ENCODE measurements at places on chromosomes 4 and X. TPM values are rescaled to one million over a fixed set of nuclear protein-coding genes. Genes with fewer than 3 reads are reported as not detected.

SMIM10 gene
- polyA plus RNA-seq, result 16.4 TPM

MGARP gene
- 0.49 TPM for polyA plus RNA-seq

MAGEA2 gene
- not detected for polyA plus RNA-seq

NIPAL1 gene
- 2.3 TPM for polyA plus RNA-seq

EXOC1 gene
- 27.2 TPM for polyA plus RNA-seq

TRO gene
- 124 TPM for polyA plus RNA-seq

SETD7 gene
- polyA plus RNA-seq, result 79.2 TPM

TMPRSS11A gene
- polyA plus RNA-seq, result not detected

ADAD1 gene
- not detected for polyA plus RNA-seq

MAGEA6 gene
- not detected for polyA plus RNA-seq

FAM133A gene
- polyA plus RNA-seq, result 0.45 TPM

YY2 gene
- 1.6 TPM for polyA plus RNA-seq

DNA sequence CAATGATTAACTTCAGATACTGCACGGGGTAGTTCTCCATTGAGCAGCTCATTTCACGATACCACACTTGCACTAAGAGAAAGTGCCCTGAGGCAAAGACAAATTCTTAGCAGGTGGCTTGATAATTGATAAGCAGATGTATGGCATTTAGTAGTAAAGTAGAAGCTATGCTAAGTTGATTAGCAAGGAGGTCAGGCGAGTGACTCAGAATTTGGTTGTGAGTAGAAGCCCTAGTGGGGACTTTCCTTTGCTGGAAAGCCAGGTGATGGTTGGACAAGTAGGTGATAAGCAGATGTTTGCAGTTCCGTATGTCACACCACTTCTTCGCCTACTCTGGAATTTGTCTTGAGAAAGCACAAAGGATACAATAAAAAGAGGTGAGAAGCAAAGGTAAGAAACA lies 58.7 kb downstream of the TLL1 start:
- DNase-seq, result no peak

DNA sequence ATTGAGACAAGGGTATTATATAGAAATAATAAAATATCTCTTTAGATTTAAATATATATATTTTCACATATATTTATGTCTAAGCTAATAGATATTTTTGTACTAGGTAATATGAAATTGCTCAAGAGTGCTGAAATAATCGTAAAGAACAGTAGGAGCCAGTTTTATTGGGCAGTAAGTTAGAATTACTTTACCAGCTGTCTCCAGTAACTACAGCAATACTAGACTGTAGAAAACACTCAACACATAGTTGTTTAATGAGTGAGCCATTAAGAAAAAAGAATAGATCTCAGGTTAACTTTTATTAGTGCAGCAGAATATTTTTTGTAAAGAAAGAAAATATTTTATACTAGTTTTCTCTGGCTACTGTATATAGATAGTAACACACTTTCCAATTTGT lies 715.2 kb downstream of the TRIML1 start:
- DNase-seq, result peak; percentile 64

DNA sequence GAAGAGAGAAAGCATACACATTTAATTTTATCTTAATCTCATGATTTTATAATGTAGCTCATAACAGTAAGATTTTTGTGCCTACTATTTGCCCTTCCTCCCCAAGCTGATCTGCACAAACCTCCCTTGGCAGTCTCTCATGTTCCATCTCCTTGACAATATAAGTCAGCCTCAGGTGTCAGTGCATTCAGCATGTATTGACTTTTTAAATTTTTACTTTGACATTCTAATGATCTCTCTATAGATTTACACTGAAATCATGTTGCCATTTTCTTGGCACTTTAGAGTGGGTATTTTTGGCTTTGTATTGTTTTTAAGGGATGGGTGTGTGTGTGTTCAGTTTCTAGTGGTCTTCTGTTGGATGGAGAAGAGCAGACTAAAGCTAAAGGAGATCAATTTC lies 505.3 kb upstream of the CPEB2 start:
- no peak for DNase-seq

- DNase-seq, result no peak
Observed at GRCh38 chr4:3365326-3365725, 72.5 kb downstream of the RGS12 start.

DNA sequence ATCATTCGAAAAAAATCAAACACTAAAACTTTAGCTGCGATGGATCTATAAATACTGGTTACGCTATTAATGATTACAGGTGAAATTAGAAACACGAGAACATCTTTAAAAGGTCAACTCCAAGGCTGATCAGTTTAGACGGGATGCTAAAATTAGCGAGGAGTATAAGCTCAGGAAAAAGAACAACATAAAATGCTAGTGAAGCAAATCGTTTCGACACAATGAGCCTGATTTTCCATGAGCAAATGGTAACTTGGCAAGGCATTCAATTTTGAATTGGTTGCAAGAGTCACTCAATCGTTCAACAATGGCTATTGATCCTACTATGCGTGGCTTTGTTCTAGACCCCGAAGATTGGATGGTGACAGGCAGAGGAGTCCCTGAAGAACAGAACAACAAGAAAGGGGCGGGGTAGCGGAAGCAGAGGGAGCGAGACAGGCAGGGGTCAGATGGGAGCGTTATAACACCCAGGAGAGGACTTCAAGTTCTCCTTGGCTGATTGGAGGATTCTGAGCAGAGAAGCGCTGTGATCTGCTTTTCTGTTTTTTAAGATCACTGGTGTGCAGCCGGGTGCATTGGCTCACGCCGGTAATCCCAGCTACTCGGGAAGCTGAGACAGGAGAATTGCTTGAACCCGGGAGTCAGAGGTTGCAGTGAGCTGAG lies 146.5 kb downstream of the RBM47 start:
- peak; percentile 27 for DNase-seq

GRCh38 chr4:77152421-77152820 lies 4.6 kb upstream of the CCNG2 start:
- DNase-seq, result no peak

DNA sequence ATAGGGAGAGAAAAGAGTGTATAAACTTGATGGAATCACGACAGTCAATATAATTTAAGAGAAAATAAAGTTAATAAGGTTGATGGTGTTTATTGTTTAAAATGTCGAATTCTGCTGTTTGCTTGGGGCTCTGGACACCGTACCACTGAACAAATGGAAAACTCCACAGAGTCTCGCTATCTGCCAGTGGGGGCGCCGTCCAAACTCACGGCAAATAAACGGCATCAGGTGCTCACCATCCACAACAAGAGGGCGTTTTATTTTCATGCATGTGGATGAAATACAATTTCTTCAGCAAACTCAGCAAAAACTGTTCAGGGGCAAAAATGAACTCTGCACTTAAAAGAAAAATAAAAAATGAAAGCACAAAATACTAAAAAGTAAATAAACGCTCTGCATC lies 46.6 kb upstream of the FAM47C start:
- DNase-seq, result no peak

DNA sequence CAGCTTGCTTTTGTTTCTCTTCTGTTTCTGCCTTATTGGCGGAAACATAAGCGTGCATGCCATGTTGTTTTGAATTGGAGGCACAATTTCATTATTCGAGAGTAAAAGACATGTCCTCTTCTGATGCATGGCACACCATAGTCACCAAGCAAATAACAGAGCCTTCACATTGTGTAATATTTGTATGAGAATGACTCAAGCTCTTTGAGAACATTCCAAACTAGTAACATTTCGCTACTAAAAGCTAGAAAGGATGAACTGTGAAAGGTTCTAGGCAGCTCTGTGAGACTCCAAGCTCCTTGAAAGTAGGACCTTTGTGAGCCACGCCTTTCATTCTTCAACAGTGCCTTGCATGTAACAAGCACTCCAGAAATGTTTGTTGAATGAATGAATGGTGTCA lies 9.2 kb upstream of the ANXA3 start:
- no peak for DNase-seq

GRCh38 chr4:7089213-7089986 lies 21.5 kb upstream of the GRPEL1 start:
- no peak for DNase-seq

GRCh38 chr4:36241771-36242170 lies 2.5 kb downstream of the ARAP2 start:
- peak; percentile 46 for DNase-seq

DNA sequence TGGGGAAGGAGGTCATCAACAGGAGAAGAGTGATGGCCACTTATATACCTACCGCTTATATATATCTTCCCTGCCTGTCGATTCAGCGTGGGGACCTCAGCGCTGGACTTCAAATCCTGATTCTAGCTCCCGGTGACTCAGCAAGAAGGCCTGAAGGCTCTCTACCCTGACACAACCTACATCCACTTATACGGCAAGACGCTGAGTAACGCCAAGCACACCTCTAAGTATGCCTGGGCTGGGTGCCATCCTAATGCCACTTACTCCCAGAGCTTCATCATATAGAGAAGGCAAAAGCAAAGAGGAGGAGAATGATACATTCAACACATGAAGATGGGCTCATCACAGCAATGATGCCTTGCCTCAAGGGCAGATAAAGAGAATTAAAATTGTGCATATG lies 198.3 kb downstream of the CHIC2 start:
- DNase-seq, result no peak

- DNase-seq, result no peak
Observed at GRCh38 chr4:105022811-105023667, 123.6 kb upstream of the TET2 start.

GRCh38 chr4:176793060-176793605 lies 411 bp upstream of the VEGFC start:
- no peak for DNase-seq

DNA sequence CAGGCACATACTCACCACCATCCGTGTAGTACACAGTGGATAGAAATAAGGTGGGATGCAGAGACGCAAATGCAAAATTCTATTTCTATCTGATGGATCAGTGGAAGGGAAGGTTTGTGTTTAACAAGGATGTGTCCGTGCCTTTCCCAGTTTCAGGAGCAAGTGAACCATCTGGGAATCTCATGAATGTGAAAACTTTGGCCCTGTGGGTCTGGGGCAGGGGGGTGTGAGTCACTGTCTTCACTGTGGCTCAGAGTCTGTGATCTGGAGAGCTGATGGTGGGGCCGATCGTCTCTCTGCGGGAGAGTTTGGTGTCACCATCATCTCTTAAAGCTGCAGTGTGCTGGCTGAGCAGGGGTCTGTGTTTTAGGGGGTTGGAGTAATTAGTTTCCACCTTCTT lies 179.3 kb upstream of the STS start:
- DNase-seq, result no peak

GRCh38 chr4:14667624-14668151 lies 334.6 kb upstream of the CPEB2 start:
- no peak for DNase-seq

GRCh38 chr4:76624241-76624681 lies 189.2 kb downstream of the SHROOM3 start:
- DNase-seq, result peak; percentile 98

- DNase-seq, result no peak
Observed at GRCh38 chr4:78774417-78774816, 1.7 kb upstream of the BMP2K start.

- DNase-seq, result no peak
Observed at GRCh38 chr4:32073542-32073941, 1353.4 kb downstream of the PCDH7 start.

- no peak for DNase-seq
Observed at GRCh38 chr4:23763559-23763958, 126.3 kb downstream of the PPARGC1A start.

DNA sequence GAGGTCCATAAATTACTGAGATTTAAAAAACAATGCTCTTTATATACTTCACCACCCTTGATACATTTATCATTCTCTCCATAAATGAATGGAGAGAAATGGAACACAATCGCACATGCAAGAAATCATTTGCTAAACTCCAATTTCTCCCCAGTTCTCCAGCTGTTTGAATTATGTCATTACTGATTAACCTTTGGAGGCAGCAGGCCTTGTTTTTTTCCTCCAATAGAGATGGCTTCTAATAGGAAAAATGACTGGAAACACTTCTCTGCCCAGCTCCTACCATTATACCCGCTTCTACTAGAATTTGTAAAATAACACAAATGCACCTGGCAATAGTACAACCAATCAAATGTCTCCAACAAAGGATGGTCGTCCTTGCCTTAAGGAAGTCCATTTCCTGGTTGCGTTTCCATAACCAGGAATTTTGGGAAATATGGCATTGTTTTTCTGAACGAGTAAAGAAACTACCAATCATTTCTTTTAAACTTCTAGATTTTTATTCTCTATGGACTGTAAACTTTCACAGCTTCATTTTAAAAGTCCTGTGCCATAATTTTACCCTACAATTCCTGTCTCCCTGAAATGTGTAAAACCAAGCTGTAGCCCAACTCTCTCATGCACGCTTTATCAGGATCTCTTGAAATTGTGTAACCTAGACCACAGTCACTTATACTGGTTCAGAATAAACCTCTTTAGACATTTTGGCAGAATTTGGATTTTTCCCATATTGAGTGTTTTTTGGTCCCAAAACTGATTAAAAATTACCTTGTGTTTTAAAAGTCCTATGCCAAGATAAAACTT lies 60.1 kb downstream of the APBB2 start:
- peak; percentile 38 for DNase-seq

DNA sequence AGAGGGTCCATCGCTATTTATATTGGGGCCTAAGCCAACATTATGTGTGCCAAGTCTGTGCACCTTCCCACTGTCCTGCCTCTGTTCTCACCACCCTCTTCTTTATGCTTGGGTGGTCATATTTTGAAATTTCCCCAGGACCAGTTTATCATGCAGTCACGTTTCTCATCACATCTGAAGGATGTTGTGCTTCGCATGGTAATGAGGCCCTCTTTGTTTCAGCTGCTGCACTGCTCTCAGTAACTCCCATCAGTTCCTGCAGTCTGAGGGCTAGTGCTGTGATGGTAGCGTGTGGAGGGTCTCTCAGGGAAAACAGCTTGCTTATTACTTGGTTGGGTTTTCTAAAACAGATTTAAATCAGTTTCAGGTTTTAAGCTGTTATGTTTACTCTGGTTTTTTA lies 288.0 kb downstream of the AFF2 start:
- DNase-seq, result no peak

GRCh38 chr4:148078061-148078460 lies 346.2 kb downstream of the ARHGAP10 start:
- peak; percentile 19 for DNase-seq

- DNase-seq, result no peak
Observed at GRCh38 chrX:154824638-154825037, 9.8 kb downstream of the SMIM9 start.

DNA sequence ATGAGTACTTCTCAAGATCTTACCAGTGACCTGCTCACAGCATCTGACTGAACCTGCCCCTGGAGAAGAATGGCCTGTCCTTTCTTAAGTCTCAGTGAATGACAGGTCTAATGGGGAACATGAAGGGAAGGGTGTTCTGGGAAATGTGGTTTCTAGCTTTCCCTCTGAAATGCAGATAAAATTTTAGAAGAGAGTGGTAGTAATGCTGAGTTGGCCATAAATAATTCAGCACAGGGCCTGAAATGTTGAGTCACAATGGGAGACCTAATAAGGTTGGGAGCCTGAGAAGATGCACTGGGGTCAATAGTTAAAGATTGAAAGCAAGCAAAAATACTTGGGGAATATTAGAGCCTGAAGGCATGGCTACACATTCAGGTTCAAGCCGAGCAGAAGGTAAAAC lies 214.9 kb upstream of the ARHGAP24 start:
- DNase-seq, result no peak

Data from muscle of leg (tissue), 16 donors.